Right renal cortex interstitium (tissue), 3 donors: ENCODE measurements at places on chromosomes 12 and 14.

DNA sequence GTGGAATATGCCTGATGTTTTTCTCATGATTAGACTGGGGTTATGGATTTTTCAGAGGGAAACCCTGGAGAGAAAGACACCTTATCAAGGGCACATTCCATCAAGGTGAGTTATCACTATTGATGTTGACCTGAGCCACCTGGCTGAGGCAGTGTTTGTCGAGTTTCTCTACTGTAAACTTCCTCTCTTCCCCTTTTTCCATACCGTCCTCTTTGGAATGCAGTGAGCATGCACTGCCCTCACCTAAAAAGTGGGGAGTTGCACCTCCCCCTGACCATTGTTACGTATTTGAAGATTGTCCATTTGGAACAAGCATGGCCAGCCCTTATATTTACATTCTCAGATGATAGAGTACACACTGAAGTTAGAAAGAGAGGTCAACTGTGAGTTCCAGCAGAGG lies 53.9 kb upstream of the PWP1 start:
- DNase-seq, result no peak

DNA sequence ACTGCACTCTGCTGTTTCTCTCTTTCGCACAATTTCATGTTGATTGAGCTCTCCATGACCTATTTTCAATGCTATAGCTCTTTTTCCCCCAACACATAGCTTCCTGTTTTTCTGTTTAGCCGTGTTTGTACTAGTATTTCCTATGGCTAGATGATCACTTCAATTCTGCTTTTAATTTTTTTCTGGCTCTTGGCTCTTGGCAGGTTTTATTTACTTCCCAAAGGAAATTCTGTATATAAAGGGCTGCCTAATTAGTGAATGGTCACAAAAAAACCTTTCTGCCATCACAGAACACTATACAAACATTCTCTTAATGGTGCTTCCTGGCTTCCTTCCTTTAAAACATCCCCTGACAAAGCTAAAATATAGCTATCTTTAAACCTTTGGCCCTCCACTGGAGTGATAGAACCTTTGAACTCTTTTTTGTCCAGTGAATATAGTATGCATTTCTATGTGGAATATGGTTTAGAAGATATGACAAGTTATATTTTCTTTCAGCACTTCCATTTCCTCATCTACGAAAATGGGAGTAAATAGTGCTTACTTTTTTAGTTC lies 88.2 kb downstream of the RASSF9 start:
- DNase-seq, result no peak

GRCh38 chr14:65594882-65595237 lies 182.3 kb downstream of the FUT8 start:
- DNase-seq, result no peak

GRCh38 chr12:131927110-131928079 lies 1.7 kb upstream of the PUS1 start:
- no peak for DNase-seq

DNA sequence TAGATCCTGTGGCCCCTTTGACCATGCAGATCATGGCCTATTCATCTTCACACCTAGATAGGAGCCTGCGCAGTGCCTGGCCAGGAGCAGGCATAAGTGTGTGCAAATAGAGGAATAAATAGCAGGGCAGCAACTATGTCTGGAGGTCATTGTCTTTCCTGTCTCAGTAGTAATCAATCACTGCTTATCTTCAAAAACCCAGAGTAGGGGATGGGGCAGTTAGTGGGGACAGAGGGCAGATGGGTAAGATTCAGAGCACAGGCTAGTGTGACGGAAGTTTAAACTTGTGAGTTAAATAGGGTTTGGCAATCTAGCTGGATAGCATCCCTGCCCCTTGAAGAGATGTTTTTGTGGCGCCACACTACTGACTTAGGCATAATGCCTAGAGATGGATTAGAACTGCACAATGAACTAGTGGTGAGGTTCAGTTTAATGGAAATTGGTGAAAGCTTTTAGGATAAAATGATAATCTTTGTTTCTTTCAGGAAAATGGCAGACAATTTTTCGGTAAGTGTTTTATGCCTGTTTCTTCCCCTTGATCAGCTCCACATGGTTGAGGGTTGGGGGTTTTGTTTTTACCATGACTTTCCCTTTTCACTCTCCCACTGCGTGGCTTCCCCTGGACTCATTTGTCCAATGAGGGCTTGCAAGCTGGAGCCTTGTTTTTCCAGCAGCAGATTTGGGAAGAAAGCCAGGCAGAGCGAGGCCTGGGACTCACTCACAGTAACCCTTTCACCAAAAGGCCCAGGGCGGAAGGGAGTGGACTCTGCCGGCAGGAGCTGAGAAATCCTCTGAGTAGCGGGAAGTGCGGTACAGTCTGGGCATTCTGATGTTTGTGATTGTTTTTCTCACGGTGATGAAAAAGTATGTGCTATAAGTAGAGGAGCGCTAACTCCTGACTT lies 8.1 kb downstream of the LGALS3 start:
- no peak for DNase-seq

GRCh38 chr14:67240168-67240932 lies 885 bp upstream of the PALS1 start:
- no peak for DNase-seq

GRCh38 chr12:130537051-130537450 lies 179.0 kb downstream of the RIMBP2 start:
- no peak for DNase-seq

- no peak for DNase-seq
Measured at GRCh38 chr14:65195042-65195719, 92.9 kb upstream of the MAX start.

DNA sequence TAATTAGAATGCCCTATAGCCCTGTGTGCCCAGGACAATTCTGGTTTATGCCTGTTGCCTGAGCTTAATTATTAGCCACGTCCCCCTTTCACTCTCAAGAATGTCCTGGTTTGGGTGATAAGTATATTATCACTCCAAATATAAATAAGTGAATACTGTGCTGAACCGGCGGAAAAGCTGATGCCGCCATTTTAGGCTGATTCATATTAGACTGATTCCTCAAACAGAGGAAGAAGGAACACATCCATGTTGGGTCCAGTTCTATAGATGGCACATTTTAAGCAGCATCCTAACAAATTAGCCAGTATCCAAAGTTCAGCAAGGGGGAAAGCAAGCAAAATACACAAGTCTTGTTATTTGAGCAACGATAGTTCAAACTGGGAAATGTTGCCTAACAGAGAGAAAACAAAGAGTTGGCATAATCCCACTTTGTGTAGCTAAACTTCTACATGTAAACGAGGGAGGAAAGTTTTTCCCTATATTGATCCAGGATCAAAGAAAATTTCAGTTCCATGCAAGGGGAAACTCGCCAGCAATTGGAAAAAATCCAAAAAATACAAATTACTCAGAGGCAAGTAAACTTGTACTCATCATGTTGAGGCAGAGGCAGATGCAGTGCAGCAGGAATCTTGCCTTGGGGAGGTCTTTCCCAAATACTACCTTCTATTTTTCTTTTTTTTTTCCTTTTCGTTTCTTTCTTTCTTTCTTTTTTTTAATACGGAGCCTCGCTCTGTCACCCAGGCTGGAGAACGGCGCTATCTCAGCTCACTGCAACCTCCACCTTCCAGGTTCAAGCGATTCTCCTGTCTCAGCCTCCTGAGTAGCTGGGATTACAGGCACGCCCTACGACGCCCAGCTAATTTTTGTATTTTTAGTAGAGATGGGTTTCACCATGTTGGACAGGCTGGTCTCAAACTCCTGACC lies 96.2 kb downstream of the ITPR2 start:
- DNase-seq, result no peak

DNA sequence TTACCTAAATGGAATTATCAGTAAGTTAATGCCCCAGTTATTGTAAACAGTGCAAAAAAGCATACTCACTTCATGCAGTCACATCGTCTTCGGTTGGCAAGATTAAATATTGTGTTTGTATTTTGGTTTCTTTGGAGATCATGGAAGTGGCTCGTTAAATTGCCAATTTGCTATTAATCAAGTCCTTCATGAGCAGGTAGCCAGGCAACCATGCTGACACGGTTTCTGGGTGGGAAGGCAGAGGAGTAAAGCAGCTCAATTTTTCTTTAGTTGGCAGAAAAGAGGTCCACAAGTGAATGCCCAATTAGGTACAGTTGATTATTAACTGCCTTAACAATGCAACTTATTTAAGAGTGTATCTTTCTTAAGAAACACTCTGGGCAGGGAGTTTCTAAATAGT lies 43.9 kb downstream of the PPP4R3A start:
- DNase-seq, result peak; percentile 10

DNA sequence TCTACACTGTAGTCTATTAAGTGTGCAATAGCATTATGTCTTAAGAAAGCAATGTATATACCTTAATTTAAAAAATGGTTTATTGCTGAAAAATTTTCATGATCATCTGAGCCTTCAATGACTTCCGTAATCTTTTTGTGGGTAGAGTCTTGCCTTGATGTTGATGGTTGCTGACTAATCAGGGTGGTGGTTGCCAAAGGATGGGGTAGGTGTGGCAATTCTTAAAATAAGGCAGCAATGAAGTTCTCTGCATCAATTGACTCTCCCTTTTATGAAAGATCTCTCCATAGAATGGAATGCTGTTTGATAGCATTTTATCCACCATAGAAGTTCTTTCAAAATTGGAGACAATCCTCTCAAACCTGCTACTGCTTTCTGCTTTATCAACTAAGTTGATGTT lies 41.1 kb downstream of the BBS10 start:
- DNase-seq, result no peak

DNA sequence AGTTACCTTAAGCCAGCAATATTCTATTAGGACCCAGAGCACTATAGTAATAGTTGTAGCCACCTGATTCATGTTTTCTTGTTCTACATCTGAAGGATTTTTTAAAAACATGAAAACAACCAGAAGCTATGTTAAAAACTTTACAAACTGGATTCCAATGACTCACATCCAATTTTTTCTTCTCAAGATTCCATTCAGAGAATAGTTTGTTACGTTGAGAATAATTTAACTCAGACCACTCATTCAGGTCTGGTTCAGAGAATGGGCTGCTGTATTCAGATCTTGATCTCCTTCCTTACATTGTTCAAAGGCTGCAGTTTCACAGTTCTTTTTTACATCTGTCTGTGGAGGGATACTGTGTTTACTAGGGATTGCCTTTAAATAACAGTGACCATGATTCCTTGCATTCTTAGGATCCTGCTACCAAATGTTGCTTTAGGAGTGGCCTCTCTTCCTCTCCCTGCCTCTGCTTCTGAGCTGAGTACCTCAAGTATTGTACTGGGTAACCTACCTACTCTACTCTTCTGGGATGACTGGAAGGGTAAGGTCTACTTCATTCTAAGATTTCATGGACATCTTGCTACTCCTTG lies 448.0 kb upstream of the FBXO33 start:
- no peak for DNase-seq

DNA sequence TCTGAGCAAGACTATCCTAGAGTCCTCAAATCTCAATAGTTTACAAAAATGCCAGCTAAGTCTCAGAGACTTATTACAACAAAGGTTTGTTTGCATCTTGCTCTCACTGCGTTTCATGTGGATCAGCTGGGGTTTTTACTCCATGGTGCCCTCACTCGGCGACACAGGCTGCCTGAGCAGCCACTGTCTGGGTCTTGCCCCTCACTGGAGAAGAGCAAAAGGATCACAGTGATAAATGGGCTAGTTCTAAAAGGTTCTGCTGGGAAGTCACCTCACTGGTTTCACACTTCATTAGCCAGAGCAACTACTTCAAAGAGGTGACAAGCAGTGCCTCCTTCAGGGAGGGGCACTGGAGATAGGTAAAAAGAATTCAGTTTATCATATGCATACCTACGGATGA lies 392.0 kb downstream of the RPL10L start:
- DNase-seq, result no peak

GRCh38 chr12:29783773-29784666 lies at the start of gene TMTC1:
TSS of gene TMTC1 (minus strand) at chr12:29783942. CDS start at chr12:29783751, 191 bp downstream.
- DNase-seq, result peak; percentile 47

GRCh38 chr12:44379831-44380230 lies 496.3 kb downstream of the NELL2 start:
- DNase-seq, result no peak

GRCh38 chr12:674272-674781 lies 11.1 kb upstream of the NINJ2 start:
- DNase-seq, result no peak

GRCh38 chr12:130700492-130701401 lies 15.4 kb downstream of the RIMBP2 start:
- DNase-seq, result no peak

- DNase-seq, result no peak
Measured at GRCh38 chr12:26318661-26319068, 123.3 kb downstream of the SSPN start.

GRCh38 chr14:97155320-97155719 lies 358.1 kb downstream of the VRK1 start:
- no peak for DNase-seq

- no peak for DNase-seq
Measured at GRCh38 chr14:76591266-76591665, 170.0 kb upstream of the VASH1 start.

- no peak for DNase-seq
Measured at GRCh38 chr14:71675126-71675899, 256.9 kb upstream of the RGS6 start.

DNA sequence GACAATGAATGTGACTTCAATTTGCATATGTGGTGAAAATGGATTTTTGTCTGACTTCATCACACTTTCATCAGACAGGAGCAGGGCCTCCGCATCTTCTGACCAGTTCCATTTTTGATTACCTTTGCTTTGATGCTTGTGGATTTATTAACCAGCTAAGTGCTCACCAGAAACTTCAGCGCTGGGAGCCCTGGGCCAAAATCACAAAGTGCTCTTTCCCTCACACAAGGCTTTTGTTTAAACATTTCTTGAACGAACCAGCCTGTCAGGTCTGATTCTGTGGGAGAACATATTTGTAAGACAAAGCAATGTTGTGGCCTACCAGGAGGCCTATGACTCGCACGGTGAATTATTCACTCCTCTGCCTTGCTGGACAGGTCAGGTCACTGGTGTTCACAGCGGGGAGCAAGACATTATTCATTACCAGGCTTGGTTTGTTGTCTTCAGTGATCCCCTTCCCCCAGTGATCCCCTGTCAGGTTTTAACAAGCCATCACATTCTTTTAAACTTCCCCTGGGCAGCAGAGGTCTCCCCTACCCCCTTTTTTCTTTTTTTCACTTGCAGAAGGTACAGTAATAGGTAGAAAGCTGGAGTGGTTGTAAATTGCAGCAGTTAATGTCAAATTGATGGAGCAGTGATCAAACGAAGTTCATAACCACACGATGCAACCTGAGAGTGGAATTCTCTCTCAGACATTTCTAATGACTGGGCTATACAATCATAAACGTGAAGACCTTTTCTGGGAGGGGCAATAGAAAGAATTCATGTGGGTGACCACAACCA lies 167.5 kb upstream of the PRICKLE1 start:
- peak; percentile 47 for DNase-seq

- DNase-seq, result no peak
Measured at GRCh38 chr12:71125515-71125914, 32.3 kb downstream of the TSPAN8 start.

DNA sequence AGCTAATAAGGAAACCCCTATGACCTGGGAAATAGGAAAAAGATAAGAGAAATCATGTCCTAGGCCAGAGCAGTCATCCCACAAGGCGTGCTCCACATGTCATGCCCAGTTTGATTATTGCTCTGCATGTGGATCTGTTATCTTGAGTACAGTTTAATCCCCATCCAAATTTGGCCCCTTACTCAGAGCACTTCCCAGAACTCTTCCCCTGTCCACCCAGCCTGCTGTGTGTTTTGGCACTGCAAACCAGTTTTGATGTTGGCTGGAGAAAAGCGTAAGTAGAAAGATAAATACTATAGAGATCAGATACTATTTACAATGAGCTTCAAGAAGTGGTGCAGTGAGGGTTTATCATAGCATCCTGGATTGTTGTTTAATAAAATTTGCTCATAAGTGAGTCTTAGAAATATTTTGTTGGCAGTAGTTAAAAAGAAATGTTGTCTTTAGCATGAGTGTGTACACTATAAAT lies 83.8 kb downstream of the PTPRB start:
- no peak for DNase-seq

GRCh38 chr14:87615822-87616679 lies 376.9 kb downstream of the GALC start:
- peak; percentile 54 for DNase-seq
